NCI-H774 (cell line): ENCODE measurements at places on chromosomes 7 and 10.

DNA sequence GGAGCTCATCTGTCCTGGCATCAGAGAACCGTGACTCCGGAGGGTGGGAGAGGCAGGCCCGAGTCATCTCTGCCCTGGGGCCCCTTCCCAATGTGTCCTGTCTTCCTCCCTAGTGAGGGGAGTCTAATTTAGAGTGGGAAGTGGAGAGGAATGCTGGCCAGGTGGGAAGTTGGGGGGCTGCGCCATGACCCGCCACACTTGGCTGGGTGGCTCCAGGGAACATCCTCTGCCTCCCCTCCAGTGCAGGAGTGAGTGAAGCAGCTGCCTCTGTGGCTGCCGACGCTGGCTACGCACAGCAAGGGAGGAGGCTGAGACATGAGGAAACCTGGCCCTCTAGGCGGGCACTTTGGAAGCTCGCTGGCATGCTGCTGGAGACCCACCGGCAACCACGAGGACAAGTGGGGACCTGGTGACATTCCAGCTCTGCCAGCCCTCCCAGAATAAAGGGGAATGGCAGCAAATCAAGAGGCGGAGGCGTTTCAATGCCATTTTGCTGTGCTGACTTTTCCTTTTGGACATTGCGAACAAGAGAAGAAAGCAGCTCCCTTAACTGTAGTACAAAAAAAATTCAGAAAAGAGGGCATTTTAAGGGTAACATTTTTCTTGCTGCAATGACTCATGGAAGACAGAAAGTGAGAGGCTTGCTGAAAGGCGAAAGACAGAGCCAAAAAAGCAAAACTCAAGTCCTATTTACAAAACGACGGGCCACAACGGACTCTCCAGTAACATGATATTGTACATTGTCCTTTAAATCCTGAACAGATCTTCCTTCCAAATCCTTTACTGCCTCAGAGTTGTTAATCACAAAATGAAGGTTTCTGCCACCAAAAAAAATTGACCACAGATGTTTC is 121.2 kb upstream of the PITRM1 start:
- no peak for DNase-seq

DNA sequence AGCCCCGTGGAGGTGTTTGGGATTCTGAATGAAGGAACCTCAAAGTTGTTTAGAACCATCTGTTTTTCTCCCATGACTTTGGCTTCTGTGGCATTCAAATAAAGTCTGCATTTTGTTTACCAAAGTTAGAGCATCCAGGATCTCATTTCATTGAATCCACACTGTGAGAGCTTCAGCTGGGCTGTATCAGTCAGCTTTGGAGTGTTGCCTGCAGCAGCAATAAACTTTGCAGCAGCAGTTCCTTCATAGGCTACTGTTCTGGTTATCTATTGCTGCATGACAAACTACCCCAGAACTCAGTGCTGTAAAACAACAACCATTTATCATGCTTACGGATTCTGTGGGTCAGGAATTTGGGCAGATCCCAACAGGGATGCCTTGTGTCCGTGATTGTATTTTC is 1575.2 kb upstream of the LRRTM3 start:
- no peak for DNase-seq

- DNase-seq = no peak
These were observed 8.4 kb upstream of the INMT start for GRCh38 chr7:30743371-30744074.

DNA sequence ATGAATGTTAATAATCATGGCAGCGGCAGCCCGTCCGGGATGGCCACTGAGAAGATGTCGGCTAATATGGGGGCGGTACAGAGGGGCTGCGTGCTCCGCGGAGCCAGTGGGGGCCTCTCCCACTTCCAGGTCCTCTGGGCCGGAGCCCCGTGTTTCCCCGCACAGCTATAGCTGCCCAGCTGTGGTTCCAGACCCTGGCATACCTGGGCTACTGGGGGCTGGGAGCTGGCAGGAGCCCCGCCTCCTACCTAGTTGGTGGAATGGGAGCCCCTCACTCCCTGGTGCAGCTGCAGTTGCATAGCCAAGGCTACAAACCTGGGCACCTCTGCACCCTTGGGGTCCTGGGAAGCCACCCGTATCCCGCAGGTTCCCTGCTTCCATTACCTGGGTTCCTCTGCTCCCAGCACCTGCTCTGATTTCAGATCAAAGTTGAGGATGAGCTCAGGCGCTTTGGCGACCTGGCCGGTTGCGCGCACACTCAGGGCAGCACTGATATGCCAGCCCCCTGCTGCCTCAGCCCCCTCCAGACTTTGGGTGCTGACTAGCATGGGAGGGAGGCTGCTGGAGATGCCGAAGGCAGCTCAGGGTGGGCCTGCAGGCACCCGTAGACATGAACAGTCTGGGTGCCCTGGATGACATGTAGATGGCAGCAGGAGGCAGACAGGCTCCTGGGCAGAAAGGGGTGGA is 236.5 kb upstream of the SEMA3D start:
- DNase-seq = no peak

DNA sequence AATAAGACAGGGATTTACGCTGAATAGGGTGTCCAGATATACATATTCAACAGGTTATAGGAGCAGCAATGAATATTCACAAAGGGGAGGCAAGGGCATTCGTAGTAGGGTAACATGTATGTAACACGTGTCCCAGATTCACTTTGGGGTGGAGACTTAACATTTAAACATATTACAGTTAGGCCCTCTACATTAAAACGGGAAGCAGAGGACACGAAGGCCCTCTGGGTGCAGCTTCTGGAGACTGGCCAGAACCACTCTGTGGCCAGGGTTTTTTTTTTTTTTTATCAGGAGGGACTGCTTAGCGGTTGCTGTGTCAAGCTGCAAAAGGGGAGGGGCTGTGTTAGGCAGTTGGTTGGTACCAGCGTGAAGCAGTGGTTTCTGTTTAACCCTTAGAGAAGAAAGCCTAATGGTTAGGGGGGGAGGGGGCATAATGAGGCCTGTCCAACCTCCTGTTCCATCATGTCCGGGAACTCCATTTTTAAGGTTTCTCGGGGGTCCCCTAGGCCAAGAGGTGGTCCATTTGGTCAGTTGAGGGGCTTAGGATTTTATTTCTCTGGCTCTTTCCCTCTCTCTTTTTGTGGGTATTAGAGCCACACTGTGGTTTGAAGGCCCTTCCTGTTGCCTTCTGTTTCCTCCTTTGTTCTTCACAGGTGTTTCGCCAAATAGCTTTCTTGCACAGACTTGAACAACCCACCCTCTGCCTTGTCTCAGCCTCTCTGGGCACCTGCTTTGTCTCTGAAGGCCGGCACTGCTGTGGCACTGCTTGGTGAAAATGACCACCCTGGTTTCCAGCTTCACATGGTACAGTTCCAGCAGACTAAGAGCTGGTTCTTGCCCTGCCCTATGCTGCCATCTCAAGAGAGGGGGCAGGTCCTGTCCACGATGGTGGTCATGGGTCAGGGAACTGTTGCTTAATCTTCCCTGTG is 26.4 kb downstream of the PRF1 start:
- peak; percentile 16 for DNase-seq

- no peak for DNase-seq
These were observed 382 bp upstream of the ARMS2 start for GRCh38 chr10:122454071-122454470.

- no peak for DNase-seq
These were observed 73.5 kb downstream of the ANKIB1 start for GRCh38 chr7:92319243-92319642.

- DNase-seq = no peak
These were observed 2.9 kb downstream of the BHLHA15 start for GRCh38 chr7:98213888-98214810.

- peak; percentile 6 for DNase-seq
These were observed 5.8 kb upstream of the GGCT start for GRCh38 chr7:30510124-30511075.

- no peak for DNase-seq
These were observed 27.2 kb downstream of the IPMK start for GRCh38 chr10:58240531-58240930.

GRCh38 chr10:52031771-52032170 is 282.3 kb upstream of the DKK1 start:
- DNase-seq = no peak

DNA sequence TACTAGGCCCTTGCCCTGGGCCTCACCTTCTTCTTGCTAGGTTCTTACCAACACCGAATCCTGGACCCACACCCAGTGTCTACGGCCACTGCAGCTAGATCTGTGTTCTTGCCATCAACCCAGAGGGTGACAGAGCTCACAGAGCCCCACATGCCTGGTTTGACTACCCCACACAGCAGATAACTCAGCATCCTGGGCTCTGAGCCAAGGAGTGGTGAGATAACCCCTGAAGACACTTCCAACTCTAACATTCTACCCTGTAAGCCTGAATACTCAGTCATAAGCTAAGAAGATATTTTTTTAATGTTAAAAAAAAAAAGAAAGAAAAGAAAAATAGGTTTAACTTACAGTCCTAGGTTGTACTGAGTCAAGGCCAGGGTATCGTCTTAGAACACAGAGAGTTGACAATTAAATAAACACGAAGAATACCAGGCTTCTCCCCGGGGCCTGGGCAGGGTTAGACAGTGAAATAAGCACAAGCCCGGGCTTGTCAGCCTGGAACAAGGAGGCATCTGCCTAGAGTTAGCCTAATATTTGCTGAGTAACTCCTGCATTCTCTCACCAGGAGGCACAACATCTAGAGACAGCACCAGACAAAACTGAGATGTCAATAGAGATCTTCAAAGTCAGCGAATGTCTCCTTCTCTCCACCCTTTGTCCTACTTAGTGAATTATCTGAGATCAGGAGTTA is 556.5 kb upstream of the LRRN3 start:
- no peak for DNase-seq

GRCh38 chr7:124700655-124701054 is 64.9 kb downstream of the GPR37 start:
- no peak for DNase-seq

DNA sequence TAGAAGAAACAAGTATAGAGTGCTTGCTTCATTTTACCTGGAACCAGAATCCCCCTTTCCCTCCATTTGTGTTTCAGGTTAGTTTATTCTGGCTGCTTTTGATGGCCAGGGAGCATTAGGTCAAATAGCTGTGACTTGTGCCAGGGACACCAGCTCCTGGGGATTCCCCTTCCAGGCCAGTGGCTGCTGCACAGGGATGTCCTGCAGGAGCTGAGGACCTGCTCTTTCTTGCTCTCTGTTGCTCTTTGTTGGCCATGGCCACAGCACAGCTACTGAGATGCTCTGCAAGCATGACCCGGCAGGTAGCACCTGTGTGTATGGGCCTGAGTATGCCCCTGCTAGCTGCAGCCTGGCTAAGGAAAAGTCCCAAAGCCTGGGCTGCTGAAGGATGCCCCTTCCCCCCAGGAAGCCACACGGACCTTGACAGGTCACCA is 208.9 kb downstream of the EBF3 start:
- DNase-seq = no peak

- DNase-seq = no peak
These were observed 1.7 kb upstream of the IGFBP3 start for GRCh38 chr7:45922810-45923209.

GRCh38 chr10:123117644-123118417 is 17.9 kb upstream of the HMX3 start:
- no peak for DNase-seq

DNA sequence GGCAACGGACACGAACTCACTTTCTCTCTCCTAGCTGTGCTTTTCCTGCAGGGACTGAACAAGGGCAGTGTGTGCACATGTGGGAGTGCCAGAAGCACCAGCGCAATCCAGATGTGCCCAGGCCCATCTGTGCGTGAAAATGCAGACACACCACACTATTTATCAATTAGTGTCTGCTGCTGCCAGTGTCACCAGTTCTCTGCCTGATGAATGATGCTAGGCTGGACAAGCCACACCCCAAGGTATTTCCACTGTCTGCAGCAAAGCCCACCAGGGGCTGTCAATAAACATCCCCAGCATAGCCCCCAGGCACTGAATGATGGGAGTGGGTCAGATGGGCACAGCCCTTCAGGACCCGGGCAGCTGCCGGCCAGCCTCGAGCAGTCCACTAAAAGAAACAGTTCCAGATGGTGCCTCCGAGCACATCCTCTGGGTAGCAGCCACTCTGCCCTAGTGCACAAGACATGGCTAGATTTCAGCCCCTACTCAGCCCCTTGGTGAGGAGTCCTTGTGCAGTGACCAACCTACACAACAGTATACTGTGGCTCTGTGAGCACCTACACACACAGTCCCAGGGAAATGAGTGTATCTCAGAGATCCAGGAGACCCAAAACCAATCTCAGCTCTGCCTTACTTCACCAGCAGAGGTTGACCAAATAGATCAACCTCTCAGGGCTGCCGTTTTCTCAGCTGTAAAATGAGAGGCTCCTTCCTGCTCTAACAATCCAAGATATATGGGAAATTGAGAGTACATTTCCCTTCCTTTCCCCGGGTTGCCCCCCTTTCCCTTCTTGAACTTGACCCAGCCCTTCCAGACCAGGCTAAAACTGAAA is 314.7 kb downstream of the PLXNA4 start:
- DNase-seq = no peak

DNA sequence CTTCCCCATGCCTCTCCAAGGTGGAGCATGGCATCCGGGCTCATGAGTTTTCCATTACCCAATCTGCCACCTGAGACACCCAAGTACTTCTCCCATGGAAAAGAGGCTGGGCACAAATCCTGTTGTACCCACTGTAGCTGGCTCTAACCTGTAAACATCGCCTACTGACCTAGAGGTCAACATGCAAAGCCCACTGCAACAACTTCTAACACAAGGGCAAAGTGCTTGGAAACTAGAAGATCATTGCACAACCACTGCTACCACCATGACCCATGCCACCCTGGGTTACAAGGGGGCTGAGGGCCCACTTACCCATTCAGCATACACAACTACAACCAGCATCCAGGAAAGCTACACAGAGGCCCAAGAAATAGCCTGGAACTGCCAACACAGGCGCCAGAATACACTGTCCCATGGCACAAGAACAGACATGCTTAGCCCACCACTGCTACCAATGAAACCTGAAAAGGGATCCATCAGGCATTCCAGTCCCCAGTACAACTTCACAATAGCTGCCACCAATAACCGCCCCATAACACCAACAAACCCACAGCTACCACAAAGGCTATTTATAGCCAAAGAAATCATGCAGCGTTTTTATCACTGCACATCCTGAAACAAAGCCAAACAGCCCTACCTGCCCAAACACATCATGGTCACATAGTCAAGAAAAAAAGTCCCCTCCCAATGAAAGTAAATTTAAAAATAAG is 63.4 kb downstream of the RNF32 start:
- no peak for DNase-seq

GRCh38 chr10:102230861-102231356 is 4.8 kb downstream of the ELOVL3 start:
- DNase-seq = peak; percentile 14

DNA sequence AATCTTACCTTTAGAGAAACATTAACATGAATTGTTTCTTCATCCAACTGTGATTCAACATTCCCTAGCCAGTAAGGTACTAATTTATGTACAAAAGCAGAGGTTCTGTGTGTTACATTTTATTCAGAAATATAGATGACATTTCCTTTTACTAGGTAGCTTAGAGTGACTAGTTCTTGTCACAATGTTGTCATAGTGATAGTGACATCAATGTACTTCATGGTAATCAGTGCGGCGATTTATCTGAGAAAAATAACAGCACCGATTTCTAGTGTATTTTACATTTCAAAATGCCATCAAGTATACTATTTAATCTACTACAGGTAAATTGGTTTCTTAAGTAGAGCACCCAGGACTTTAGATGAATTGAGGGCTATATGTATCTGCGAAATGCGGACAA is 72.1 kb upstream of the DGKB start:
- DNase-seq = no peak

- peak; percentile 54 for DNase-seq
These were observed 509.8 kb downstream of the SUGCT start for GRCh38 chr7:40644454-40645188.
